NCI-H2107 (cell line): ENCODE measurements at places on chromosomes 6 and 20.

GRCh38 chr6:37062424-37062823, 57.0 kb downstream of the FGD2 start:
- no peak for DNase-seq

GRCh38 chr6:31920811-31921210, 6.7 kb upstream of the C2 start:
- no peak for DNase-seq

DNA sequence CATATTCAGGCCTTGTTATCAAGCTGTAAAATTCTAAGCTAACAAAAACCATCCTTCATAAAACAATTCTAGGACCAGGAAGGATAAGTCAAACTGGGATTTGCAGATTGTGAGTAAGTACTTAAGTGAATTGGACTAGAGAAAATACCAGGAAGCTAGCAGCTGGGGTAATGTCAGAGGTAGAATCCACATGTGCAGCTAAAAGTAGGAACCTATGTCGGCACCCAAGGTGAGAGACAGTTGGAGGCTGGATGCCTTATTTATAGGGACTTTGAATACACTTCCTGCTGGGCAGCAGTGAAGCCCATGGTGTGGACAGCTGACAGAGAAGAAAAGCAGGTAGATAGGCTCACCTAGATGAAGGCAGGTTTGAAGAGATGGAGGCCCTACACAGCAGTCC, 127.3 kb downstream of the FLRT3 start:
- DNase-seq: no peak

DNA sequence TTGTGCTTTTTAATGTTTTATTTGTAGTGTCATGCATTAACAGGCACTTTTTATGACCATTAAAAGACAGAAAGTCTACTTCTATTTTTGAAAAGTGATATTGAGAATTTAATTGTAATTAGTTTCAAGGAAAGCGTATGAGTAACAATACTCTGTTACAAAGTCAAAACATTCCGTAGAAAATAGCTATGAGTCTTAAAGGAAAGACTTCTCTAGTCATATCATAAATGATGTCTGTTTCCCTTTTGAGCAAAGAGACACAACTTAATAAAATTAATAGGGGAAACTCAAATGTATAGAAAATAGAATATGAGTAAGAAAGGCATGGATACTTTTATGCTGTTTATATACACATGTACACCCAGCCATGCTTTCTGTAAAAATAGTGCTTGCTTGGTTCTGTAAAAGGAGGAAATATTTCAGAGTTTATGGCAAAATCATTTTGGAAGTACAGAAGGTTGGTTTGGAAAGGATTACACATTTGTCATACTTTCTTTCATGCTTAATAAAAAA, 107.8 kb upstream of the AHI1 start:
- no peak for DNase-seq

- DNase-seq: no peak
Measured at GRCh38 chr6:144372116-144372515, 87.0 kb downstream of the UTRN start.

DNA sequence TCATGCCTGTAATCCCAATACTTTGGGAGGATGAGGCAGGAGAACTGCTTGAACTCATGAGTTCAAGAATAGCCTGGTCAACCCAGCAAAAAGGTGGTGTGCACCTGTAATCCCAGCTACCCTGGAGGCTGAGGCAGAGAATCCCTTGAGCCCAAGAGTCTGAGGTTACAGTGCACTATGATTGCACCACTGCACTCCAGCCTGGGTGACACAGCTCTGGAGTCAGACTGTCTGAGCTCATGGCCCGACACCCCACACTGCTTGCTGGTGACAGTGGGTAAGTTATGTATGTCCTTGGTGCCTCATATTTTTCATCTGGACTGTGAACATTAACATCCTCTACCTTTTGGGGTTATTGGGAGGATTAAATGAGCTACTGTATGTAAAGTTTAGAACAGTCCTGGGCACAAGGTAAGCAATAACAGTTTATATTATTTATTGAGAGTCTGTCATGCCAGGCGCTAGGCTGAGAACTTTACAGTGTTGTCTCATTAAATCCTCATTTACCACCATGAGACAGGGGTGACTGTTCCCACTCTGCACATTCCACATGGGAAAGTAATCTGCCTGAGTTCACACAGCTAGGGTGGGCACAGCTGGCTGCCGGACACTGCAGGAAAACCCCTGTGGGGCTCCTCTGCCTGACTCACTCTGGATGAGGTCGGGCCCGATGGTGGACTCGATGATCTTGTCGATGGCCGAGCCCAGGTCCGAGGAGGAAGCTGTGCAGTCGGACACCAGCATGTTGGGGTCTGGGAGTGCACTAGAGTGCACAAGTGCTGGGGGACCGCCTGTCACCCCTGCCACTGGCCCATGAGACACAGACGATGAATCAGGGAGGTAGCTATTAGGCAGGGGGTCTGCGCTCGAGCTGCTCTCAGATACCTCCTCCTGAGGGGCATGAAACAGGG, 2.9 kb downstream of the ZNF335 start:
- no peak for DNase-seq

GRCh38 chr6:70363741-70364493, 49.4 kb upstream of the FAM135A start:
- no peak for DNase-seq

- DNase-seq: no peak
Measured at GRCh38 chr6:114153448-114153847, 182.5 kb upstream of the HDAC2 start.

GRCh38 chr6:3913958-3914337, 64.8 kb downstream of the FAM50B start:
- no peak for DNase-seq
